ENCODE measurements at places on chromosomes 5 and 9.

- no peak for DNase-seq
These were observed 22.1 kb downstream of the MRPL36 start for GRCh38 chr5:1777281-1778137.

DNA sequence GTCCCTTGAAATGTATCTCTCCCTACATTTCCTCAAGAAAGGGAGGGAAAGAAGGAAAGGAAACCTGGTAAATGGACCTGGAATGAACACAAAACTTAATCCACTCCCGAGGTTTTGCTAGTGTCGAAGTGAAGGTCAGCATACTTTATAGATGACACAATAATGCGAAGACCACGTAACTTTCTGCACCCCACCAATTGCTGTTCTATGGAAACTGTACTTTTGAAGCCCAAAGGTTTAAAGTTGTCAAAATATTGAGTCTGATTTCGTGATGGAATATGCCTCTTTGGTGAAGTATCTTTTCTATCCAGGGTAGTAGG is 103.7 kb downstream of the SNCAIP start:
- no peak for DNase-seq

DNA sequence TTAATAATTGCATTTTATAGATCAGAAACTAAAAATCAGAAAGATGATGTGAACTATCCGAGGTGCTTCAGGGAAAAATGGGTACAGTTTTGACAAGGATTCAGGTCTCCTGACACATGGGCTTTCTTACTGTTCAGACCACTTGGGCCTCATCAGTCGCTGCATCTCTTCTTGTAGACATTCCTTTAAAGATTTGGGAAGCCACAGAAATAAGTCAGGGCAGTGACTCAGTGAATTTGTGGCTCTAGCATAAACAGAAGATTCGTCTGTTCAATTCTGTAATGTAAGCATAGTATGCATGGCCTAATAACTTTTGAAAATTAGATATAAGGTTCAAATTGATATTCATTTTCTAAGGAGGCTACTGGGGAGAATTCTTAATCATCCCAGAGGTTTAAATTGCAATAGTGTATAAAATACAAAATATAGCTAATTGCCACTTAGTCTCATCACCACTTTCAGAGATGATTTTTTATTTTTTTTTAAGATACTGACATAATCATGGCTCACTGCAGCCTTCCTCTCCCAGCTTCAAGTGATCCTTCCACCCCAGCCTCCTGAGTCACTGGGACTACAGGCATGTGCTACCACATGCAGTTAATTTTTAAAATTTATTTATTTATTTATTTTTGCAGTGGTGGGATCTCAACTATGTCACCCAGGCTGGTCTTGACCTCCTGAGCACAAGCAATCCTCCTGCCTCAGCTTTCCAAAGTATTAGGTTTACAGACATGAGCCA is 48.9 kb downstream of the RASEF start:
- DNase-seq = peak; percentile 46

- peak; percentile 48 for DNase-seq
These were observed 1.7 kb upstream of the PTPN3 start for GRCh38 chr9:109499631-109500410.

DNA sequence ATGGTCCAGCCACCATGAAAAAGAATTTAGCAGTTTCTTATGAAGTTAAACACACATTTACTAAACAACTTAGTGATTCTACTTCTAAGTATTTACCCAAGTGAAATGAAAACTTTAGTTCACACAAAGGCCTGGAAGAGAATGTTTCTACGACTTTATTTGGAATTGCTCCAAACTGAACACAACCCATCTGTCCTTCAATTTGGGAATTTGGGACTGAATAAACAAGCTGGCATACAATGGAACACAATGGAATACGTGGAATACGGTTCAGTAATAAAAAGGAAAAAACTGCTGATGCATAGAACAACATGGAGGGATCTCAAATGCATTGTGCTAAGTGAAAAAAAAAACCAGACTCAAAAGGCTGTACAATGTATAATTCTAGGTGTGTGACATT is 44.6 kb upstream of the BASP1 start:
- no peak for DNase-seq

GRCh38 chr9:98161851-98162250 is 30.6 kb downstream of the CORO2A start:
- no peak for DNase-seq

GRCh38 chr5:151132963-151133362 is 24.6 kb downstream of the ANXA6 start:
- DNase-seq = no peak

- no peak for DNase-seq
These were observed 15.9 kb downstream of the EBF1 start for GRCh38 chr5:159083548-159084452.

DNA sequence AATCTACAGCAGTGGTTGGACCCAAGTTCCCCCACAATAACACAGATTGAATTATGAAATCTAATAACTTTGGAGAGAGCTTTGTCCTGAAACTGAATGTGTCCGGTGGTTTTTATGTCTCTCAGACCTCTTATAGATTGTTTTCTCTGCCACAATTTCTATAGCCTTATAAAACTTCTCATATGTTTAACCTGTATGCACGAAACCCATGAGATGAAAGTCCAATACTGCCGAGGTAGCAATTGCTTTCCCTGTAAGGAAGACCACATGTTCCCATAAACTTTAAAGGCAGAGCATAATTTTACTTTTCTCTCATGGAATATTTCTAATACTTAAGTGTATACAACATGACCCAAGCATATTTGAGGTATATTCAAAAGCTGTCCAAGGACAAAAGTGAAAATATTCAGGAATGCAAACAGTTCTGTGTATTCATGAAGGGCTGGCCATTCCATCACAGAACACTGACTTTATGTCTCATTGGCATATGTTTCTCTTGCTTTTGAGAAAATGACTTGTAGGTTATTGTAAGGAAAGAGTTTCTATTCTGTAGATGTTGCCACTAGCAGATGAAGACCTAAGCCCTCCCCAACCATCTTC is 94.4 kb upstream of the TLE4 start:
- peak; percentile 3 for DNase-seq

DNA sequence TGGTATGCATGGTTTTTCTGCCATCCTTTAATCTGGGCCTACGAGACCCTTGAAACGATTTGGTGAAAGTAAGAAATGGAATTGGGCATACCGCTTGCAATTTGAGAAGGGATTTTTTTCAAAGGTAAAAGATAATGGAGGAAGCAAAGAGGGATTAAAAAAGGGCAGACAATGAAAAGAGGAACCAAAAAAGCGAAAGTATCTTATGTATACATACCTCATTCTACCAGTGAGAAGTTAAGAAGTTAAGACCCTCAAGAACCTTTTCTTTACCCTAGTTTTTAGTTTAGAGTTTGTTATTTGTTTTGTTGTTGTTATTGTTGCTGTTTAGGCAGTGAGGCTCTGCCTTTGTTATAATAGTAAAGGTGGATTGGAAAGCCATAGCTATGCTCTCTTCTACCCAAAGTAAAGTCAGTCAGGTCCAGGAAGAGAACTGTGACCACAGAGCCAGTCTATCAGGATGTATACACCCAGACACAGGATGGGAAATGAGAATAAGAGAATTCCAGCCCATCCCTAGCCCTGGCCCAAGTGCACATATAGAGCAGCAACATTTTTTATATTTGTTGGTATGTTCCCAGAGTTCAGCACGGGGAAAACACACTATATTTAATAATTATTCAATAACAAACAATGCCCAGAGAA is 166.6 kb downstream of the RFX3 start:
- DNase-seq = no peak

GRCh38 chr5:154058055-154059038 is 19.6 kb downstream of the MFAP3 start:
- no peak for DNase-seq

DNA sequence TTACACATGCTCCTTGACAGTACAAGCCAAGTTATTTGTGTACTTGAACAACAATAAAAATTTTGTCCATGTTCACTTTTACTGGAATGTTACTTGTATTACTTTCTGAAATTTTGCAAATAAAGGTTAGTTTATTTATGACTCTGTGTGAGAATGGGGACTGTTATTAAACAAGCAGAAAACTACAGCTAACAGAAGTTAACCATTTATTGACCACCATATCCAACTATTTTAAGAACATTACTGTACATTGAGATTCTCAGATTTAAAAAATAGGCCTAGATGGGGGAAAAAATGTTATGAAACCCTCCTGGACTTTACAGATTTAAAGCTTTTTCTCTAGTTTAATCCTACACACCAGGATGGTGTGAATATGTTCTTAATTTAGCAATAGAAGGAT is 1.8 kb downstream of the SLC25A51 start:
- DNase-seq = no peak

GRCh38 chr9:223152-223551 is 8.5 kb downstream of the DOCK8 start:
- DNase-seq = no peak

GRCh38 chr9:79023134-79023580 is 548.6 kb upstream of the TLE4 start:
- peak; percentile 79 for DNase-seq

DNA sequence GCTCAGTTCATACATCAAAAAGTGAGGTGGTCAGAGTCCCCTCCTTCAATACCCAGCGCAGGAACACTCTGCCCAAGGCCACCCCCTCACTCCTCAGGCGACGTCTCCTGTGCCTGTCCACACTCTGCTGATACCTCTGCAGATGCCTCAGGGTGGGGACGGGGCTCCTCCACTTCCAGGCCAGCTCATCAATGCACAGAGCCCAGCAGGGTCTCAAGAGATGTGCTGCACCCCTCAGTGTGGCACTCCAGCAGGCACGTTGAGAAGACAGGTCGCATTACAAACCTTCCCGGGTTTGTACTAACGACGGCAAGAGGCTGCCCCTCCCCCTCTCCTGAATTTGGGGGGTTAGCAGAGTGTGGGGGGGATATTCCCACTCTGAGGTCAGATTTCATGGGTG is 128.5 kb downstream of the ZNF354C start:
- no peak for DNase-seq

DNA sequence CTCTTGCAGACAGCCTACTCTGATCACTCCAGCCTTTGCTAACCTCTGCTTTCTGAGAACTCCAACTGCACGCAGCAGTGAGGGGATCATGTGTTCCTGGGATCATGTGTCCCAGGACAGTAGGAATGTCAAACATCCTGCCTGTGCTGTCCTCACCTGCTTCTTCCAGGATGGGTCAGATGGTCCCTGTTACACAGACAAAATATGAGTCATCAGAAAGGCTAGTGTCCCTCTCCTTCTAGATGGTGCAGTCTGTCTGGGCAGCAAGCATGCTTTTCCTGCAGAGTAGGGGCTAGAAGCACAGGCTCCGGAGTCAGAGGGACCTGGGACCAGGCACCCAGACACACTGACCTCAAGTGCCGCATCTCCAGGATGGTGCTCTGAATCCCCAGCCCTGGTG is 20.1 kb upstream of the SLC25A48 start:
- DNase-seq = no peak

GRCh38 chr5:177468685-177469628 is 4.5 kb downstream of the DBN1 start:
- peak; percentile 81 for DNase-seq

- peak; percentile 83 for DNase-seq
These were observed 24.6 kb downstream of the CDHR2 start for GRCh38 chr5:176573564-176574296.

DNA sequence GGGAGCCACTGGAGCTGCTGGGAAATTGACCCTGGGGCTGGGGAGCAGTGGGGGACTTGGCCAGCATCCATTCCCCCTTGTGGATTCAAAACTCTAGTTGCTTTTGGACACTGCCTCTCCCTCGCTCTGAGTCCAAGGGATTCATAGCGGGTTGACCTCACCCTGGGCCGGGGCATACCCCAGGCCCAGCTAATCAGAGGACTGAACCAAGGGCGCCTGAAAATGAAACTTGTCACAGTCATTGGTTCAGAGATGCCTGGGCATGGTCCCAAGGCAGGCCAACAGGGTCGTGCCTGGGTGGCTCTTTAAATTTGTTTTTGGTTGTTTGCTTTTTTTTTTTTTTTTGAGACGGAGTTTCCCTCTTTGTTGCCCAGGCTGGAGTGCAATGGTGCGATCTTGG is 22.6 kb downstream of the STK10 start:
- DNase-seq = no peak

- DNase-seq = no peak
These were observed 13.3 kb upstream of the SLC31A2 start for GRCh38 chr9:113137196-113138168.

- no peak for DNase-seq
These were observed 98.3 kb downstream of the MRPL36 start for GRCh38 chr5:1701216-1701864.

DNA sequence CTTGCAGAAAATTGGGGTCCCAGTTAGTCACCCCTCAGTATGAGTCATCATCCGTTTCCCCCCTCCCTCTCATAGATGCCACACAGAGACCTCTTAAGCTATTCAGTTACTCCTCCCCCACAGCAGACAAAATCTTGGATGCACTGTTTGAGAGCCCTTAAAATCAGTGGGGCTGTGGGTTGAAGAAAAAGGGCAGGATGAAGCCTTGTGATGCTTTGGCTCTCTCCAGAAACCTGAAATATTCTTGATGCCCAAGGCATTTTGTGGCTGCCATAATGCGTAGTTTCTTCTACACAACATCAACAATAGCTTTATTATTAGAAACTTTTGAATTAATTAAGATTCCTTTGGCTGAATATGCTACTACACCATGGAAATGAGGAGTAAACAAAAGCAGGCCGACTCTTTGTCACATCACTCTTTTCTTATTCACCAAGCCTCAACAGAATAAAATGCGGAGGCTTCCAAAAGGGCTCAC is 133.8 kb downstream of the MRPS30 start:
- DNase-seq = no peak

- DNase-seq = no peak
These were observed 11.4 kb downstream of the MRRF start for GRCh38 chr9:122276096-122276495.

DNA sequence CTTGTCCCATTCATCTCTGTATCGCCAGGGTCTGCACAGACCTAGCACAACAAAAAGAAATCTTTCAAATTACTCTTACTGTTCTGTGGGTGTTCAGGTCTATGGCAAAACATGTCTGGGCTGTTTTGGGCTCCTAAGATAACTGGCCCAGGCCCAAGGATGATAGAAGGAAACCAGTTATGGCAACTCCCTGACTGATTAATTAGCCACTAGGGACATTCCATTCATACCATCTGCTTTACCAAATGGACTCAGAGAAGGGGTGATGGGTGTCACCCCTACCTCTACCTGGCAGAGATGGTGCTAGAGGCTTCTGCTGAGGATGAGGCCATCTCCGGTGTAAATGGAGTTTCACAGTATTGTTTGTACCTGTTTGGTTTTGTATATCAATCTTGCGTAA is 1.9 kb downstream of the SLC31A2 start:
- DNase-seq = no peak
